ENCODE measurements at places on chromosomes 7 and 10.

DNA sequence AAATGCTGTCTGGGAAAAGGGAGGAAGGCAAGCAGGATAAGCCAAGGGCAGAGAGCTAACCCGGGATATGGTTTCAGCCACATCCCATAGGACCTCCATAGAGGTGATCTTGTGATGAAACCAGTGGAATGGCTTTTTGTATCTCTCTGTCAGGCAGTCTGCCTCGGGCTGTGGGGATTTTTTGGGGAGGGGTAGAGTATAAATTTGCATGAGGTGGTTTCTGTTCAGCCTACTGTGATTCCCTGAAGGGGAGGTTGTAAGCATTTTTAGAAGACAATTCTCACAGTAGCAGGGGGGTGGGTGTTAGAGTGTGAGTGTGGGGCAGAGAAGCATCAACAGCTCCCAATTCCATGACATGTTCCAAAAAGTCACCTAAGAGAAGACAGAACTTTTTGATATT, 11.8 kb downstream of the OR9A2 start:
- no peak for DNase-seq

DNA sequence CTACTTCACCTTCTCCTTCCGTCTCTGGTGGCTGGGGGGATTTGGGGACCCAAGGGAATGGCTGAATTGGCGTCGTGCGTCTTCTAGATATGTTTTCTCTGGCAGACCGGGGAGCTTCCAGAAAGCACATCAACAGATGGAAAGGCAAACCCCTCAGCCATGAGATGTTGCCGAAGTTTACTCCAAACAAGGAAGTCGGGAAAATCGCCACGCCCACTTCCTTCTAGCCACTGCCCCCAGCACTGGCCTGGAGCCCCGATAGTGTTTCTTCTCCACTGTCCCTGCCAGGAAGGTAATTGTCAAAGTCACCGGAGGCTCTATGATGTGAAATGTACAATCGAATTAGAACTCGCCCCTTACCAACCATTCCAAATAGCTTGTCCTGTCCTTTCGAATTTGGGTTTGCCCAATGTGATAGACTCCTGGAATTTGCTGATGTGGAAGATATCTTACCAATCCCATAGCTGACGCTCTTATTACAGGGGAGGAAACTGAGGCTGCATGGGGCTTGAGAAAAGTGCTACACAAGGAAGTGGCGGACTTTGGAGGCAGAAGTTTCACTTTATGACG, 191.0 kb downstream of the LSM5 start:
- DNase-seq: no peak

DNA sequence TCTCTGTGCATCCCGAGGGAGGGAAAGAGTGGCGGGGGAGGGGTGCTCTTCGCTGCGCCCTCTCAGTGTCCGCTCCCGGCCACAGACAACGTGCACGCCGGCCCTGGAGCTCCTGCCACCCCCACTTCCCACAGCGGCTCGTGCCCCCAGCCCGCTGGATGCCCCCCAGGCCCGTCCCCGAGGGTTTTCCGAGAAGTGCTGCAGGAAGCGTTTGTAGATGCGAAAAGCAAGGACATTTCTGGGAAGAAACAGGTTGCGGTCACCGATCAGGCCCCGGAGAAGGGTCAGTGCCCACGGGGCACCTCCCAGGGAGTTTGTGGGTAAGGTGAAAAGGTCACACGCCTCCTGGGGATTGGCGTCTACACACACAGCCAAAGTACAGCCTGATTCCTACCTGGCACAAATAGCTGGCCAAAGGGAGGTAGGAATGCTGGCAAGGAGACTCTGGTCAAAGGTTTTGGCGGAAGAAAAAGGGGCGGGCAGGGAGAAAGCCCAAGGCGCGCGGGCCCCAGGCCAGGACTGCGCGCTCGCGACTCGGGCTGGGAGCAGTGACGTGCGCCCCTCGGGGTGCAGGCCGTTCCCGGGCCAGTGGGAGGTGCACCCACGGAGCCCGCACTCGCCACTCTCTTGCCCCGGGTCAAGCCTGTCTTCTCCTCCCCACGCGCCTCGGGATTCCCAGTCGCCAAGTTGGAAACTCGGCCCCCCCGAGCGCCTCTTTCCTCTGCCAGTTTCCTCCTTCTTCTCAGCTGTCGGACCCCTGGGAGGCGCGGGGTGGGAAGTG, 1.5 kb upstream of the NRP1 start:
- DNase-seq: no peak

- DNase-seq: no peak
Observed at GRCh38 chr10:110539091-110539490, 28.4 kb upstream of the SMC3 start.

DNA sequence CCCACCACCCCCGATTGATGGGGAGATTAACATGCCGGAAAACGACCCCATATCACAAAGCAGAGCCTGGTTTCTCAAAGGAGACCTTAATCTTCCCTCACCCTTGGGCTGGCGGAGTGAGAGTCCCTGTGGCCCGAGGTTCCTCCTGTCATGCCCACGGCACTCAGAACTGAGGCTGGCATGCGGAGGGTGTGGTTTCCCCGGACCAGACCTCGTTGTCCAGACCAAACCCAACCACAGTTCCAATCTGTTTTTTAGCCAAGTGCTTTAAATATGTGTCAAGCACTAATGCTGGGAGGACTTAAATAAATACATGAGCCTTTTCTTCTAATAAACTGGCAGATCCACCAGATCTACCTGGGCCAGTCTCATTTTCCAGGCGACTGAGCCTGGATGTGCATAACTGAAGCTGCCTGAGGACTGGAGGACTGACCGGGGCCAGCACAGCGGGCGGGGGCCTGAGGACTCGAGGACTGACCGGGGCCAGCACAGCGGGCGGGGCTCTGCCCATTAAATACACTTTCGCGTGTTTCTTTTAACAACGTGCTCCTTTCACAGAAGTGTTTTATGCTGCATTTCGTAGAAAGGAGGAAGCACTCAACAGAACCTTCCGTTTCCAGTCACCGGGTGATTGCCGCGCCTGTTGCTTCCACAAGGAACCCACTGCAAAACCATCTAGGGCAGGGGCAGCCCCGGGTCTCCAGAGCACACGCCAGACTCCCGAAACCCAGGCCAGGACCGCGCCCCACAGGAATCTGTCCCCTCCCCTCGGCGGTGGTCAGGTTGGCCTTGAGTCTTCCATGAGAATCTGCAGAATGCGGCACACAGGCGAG, 334.6 kb downstream of the PTPRN2 start:
- DNase-seq: no peak

DNA sequence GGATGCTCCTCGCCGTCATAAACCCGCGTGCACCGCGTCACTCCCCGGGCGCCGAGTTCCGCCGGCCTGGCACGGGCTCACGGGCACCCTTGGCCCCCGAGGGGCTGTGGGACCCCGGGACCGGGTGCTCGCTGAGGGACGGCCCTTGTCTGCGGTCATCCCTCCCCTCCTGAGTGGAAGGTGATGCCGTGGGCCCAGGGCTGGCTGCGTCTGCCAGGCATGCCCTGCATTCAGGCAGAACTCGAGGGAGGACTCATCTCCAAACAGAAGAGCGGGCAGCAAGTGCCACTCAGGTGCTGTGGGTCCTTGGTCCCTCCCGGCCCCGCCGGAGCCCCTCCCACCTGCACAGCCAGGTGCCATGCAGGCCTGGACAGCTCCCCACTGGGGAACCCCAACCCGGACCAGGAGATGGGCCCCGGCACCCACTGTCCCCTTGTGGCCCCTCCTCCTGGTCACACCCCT, 61.3 kb downstream of the UNCX start:
- no peak for DNase-seq

GRCh38 chr7:129832701-129833227, 120.0 kb downstream of the UBE2H start:
- no peak for DNase-seq

DNA sequence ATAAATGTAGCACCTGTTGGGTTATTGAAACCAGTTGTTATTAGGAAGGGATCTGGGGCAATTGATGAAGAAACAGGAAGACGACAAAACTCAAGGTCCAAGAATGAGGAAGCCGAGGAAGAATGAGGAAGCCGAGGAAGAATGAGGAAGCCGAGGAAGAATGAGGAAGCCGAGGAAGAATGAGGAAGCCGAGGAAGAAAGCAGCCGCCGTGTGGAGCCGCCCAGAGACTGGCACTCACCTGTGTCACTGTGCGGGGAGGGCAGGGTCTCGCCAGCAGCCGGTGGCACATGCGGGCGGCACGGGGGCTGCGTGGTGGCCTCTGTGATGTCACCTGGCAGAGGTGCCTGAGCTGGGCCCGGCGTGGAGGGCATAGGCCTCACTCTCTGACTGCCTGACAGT, 71.1 kb upstream of the CFAP46 start:
- DNase-seq: no peak

- no peak for DNase-seq
Observed at GRCh38 chr10:113132591-113133121, 182.6 kb downstream of the TCF7L2 start.

DNA sequence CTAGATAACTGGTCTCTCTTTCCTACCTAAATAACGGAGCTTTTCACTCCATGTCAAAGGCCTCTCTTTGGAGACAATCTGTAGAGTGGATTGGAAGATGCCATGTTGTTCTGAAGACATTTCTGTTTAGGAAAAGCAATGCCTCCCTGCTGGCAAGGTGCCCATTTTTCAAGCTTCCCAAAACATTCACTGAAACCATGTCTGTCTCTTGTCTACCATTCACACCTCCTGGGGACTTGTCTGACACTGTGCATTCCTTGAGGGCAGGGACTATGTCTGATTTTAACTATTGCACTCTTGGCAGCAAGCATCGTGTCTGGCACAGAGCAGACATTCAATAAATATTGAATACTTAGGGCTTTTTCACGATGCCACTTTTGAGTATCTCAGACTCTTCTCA, 528.9 kb upstream of the NRP1 start:
- no peak for DNase-seq

DNA sequence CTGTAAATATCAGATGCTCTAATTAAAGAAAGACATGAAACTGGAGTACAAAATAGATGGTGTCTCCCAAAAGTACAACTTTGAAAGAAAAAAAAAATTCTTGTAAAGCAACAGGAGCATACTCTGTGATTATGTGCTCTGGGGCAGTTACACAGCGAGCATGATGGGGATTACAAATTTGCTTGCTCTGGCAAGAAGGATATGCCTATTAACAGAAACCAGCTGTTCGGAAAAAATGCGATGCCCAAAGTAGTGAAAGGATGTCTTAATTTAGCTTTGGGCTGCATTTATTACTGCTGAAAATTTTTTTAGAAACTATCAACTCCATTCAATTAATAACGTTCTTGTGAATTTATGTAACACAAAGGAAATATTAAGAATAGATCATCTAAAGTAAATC, 256.9 kb upstream of the TPK1 start:
- no peak for DNase-seq

DNA sequence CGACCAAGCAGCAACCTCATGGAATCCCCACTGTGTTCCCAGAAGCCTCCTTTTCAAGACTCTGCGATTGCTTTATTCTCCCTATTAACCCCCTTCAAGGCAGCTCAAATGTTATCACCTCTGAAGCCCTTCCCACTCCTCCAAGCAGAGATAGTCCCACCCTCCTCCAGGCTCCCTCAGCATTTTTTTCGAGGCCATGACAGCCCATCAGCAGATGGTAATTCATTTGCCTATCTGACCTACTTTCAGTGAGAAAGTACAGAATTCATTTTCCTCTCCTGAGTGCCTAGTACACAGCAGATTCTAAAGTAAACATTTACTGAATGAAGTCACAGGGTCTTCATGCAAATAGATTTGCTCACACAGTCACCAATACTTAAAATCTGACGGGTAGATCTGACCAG, 47.8 kb downstream of the HERPUD2 start:
- no peak for DNase-seq

DNA sequence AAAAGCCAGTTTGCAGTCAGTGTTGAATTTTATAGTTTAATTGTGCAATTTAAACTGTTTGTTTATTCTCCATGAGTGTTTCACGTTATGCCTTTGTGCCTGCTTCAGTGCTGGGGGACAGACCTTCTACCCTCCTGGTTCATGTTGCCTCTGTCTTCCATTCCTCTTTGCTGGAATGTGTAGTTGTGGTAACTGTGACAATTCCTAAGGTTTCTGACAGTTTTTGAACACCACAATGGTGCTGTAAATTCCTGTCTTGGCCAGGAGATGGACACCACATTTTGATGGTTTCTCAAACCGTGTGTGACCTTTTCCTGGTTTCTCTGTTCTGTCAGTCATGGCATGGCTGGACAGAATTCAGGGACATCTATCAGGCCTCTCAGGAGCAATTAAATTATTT, 201.7 kb downstream of the BICC1 start:
- DNase-seq: no peak

DNA sequence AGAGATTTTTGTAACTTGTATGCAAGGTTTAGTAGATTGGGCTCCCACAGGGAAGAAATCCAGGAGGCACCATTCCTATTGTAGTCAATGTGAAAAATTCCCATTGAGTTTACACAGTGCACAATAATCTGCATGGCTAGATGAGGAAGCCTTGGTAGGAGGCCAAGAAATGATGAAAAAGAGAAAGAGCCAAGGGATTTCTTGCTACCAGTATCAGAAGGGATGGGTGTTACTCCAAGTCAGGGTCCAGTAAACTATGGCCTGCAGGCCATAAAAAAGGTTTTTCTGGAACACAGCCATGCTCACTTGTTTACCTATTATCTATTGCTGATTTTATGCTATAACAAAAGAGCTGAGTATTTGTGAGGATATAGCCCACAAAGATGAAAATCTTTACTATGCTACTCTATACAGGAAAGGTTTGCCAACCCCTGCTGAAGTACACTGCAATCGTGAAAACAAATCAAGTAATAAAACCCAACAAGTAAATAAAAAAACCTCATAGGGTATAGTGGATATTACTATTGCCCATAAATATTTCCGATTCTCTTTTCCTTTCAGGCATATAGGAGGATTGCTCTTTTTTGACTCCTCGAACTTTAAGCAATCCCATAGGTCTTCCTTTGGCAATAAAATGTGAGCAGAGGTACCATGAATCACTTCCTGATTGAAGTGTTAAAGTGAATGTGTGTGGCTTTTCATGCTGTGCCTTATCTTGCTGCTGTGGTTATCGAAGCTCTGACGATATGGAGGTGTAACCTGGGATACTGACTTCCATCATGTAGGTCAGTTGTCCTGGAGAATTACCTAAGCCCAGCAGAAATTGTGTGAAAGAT, 256.3 kb upstream of the MAGI2 start:
- DNase-seq: no peak

GRCh38 chr10:126187399-126187798, 200.9 kb downstream of the ADAM12 start:
- no peak for DNase-seq

- no peak for DNase-seq
Observed at GRCh38 chr10:22693371-22693784, 21.0 kb downstream of the PIP4K2A start.

DNA sequence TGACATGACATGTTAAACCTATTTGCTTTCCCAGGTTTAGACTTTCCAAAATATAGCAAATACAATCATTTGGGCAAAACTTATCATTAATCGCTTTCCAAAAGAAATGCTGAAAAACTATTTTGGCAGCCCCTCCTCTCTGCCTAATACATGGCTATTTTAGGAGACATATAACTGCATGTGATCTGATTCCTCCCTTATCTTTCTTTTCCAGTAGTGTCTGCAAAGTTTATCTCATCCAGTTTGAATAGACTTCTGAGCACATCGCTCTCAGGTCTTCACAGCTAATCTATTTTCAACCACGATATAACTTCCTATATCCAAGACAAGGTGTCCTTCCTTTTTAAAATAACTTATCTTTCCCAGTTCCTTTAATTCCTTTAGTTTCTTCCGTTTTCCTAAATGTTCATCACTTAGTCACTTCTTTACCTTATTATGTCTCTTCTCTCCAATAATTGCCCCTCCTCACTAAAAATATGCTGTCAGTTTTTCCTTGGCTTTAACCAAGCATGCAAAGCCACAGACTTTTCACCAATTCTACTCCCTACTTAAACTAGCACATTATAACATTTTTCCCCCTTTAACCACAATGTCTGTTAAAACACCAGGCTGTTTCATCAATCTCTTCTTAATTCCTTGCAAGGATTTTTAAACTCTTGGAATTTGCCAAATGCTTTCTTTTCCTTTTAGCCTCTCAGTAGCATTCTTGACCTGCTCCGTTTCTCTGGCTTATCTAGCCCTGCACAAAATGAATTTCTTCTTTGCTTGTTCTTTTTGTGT, 24.4 kb downstream of the GNG11 start:
- no peak for DNase-seq

All from T-helper 1 cell (primary cell).